ENCODE measurements at places on chromosomes 11 and 22.
A peak's percentile ranks its signal among the peaks of the same experiment; 100 is the strongest.

GRCh38 chr11:41286751-41287150 lies 172.7 kb downstream of the LRRC4C start:
- DNase-seq, result no peak

DNA sequence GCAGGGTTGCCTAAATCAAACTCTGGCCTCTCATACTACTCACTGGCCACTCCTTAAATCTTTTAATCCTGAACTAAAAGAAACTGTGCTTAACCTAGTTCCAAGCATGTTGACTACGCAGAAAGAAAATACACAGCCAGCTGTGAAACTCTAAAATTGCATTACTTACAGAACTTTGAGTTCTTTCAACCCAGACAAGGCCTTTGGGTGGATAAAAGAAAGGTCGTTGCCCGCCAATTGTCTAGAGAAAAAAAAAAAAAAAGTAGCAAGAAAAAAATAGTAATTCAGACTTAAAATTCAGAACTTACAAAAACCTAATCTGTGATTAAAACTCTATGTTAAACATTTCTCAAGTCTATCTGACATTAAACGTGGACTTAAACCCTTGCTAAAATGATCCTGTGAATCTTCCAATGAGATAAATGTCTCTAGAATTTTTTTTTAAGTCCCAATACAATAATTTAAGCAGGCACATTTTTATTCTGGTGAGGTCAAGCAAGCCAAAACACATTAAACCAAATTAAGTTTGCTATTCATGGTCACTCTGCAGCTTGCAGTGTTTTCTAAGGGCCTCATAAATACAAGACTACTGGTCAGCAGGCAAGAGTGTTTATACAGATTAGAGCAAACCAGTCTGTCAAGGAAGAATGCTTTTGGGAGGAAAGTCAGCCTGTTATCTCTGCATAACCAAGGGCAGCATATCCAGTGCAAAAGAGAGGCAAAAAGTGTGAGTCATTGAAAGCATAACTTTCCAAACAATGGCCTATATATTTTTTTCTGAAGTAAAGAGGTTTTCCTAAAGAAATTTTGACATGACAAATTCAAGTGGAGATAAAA lies 29.5 kb upstream of the CCDC34 start:
- DNase-seq, result no peak

DNA sequence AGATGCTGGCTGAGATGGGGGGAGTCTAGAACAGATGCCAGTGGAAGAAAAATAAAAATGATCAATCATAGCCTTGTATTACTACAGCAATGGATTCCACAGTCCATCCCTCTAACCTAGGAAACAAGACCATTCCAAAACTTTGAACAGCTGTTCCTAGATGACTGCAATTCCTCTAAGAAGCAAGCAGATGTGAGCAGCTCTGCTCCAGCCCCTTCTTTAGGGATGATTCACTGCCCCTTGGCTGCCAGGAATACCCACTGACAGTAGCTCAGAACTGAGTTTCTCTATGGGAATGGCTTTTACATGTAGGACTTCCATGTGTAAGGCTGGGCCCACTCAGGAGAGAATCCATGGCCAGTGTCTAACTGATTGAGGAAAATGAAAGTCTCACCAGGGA lies 943.9 kb downstream of the OPCML start:
- DNase-seq, result no peak

DNA sequence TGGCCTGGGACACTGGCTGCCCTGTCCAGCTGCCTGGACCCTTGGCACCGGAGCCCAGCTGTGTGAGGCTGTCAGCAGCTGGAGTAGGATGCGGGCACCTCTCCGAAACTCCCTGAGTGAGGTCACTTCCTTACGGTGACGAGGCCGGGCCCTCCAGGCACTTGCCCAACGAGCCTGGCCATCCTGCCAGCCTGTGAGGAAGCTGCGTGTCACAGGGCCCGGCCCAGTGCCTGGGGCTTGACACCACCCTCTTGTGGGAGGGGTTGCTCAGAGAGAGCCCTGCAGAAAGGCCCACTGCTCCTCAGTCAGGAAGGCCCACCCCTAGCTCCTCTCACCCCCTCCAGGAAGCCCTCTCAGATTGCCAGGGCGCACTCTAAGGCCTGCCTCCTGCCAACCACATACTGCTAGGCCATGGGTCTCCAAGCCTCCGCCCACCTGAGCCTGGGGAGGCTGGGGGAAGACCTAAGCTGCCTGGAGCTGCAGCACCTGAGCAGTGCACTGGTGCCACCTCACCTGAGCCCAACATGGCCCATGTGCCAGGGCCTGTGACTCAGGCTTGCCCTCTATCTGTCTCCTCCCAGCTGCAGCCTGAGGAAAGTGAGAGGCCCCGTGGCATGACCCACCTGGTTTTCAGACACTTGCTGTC lies 4.3 kb upstream of the PHLDA2 start:
- DNase-seq, result peak; percentile 98

GRCh38 chr11:90204832-90205646 lies 17.8 kb downstream of the CHORDC1 start:
- no peak for DNase-seq
